RPMI8226 (cell line): ENCODE measurements at places on chromosomes 16 and 17.

DNA sequence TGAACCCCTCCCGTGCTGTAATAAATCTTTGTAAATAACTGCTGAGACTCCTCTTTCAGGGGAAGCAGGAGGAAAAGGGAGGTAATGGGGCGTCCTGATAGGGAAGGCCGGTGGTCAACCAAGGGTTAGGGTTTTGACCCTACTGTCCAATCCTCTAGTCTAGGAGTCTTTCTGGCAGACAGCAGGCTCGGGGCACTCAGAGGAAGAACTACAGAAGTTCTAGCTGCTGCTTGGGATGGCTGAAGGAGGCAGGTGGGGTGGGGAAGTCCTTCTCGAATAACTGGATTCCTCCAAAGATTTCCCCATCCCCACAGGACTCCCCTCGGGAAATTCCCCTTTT lies 387 bp upstream of the STARD3 start:
- DNase-seq: no peak

GRCh38 chr17:51046046-51046445 lies 74.6 kb downstream of the SPAG9 start:
- DNase-seq: no peak

DNA sequence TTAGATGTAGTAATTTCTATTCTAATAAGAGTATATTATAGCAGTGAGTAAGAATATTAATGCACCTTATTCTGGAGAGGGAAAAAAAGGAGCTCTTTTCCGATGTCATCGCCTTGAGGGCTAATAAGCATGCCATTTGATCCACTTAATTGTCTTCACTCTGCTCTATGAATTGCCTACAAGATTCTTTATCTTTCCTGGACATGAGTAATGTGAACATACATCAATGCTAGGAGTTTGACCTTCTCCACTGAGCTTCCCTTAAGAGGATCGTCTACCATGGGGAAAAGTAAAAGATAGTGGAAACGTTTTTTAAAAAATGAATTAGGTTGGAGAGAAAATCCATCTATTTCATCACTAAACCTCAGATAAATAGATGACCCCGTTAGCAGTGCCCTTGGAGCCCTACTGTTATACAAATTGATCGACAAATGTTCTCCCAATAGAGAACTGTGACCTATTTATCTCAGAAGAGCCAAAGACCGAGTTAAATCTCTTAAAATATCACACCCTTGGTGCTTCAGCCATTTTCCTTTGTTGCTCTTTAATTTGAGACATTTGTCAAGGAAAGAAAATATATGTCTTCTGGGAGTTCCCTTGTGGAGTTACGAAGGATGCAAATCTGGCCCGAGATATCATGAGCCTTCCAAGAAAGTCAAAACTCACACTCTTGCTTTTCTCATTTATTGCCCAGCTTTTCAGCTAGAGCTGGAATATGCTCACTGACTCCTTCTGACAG lies 898.5 kb downstream of the KCNJ2 start:
- no peak for DNase-seq

DNA sequence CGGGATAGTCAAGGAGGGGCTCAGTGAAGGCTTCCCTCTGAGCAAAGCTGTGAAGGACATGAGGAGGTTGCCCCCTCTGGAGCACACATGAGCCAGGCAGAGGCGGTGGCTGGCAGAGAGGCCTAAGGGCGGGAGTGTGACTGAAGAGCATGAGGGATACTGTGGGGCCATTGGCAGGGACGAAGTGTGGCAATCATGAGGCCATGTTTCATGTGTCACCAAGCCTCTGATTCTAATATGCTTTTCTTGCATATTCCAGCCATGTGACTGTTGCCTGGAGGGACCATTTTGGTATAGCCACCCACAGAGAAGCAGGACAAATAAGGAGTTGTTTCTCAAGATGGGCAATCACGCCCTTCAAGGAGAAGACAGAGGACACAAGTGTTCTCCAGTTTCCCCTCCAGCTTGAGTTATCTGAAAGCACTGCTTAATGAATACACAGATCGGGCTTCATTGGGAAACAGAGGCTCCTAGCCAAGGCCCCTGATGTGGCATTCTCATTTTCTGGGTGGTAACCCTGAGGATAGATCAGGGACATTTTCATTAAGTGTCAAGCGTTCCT lies 68.0 kb downstream of the AKAP1 start:
- DNase-seq: no peak

- no peak for DNase-seq
These were observed 27.6 kb upstream of the DLX3 start for GRCh38 chr17:50022463-50023130.

GRCh38 chr16:84408856-84409255 lies 40.5 kb downstream of the ATP2C2 start:
- no peak for DNase-seq

DNA sequence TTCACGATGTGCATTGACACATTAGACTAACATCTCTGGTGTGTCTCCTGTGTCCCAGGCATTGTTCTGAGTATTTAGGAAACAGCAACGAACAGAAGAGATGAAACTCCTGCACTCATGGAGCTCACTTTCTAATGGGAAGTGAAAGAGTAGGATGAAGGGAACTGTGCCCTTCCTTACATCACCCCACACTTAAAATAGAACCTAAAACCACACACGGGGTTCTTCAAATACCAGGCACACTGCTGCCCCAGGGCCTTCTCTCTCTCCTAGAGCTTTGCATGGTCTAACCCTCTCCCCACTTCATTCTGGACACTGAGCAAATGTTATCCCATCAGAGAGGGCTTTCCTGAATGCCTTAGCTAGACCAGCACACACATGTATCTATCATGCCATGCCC lies 33.7 kb downstream of the TRIM25 start:
- DNase-seq: no peak

DNA sequence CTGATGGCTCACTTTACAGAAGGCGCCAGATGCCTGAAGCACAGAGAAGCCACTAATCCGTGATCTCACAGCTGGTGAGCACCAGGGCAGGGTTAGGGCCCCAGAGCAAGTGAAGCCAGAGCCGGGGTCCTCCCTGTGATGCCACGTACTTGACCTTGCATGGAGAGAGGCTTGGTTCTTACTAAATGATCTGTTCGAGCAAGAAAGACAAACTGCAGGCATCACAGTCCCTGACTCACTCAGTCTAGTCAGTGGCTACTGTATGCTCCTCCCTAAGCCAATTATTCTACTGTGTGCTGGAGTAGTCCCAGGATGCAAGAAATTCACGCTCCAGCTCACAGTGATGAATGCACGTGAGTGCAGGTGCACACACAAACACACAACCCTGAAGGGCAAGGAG lies 55.4 kb downstream of the SDK2 start:
- DNase-seq: no peak

DNA sequence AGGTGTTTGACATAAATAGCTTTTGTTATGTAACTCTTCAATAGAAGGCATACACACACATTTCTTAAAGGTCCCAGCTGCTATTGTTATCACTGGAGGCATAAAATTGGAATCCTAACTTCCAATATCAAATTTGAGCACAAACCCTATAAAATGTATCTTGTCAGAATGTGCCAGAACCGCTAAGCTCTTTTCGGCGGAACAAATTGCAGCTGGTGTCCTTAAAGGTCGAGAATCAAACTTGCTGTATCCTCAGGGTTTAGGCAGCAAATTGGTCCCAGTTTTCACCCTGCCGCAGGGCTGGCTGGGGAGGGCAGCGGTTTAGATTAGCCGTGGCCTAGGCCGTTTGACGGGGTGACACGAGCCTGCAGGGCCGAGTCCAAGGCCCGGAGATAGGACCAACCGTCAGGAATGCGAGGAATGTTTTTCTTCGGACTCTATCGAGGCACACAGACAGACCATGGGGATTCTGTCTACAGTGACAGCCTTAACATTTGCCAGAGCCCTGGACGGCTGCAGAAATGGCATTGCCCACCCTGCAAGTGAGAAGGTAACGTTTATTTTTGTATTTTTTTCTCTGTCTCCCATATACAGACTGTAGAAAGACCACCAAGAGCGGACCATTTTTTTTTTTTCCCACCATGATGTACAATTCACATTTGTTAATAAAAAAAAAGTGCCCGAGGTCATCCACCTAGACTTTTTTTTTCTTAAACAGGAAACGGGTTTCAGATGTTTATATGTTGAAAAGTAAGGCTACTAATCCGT lies 297.1 kb downstream of the IRF8 start:
- no peak for DNase-seq

DNA sequence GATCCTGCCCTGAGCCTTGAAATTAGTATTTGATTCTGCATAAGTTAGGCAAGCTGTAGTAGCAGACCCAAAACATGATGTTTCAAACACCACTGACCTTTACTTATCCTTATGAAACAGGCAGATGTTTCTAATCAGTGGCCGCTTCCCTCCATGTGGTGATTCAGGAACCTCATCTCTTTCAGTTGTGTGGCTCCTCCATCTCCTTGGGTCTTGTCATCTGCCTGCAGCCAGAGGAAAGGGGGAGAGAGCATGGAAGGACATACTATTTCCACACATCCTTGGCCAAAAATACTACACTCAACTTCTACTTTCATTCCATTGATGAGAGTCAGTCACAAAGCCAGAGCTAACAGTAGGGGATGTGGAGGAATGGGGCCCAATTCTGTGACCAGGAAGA lies 41.6 kb upstream of the IRX6 start:
- no peak for DNase-seq

DNA sequence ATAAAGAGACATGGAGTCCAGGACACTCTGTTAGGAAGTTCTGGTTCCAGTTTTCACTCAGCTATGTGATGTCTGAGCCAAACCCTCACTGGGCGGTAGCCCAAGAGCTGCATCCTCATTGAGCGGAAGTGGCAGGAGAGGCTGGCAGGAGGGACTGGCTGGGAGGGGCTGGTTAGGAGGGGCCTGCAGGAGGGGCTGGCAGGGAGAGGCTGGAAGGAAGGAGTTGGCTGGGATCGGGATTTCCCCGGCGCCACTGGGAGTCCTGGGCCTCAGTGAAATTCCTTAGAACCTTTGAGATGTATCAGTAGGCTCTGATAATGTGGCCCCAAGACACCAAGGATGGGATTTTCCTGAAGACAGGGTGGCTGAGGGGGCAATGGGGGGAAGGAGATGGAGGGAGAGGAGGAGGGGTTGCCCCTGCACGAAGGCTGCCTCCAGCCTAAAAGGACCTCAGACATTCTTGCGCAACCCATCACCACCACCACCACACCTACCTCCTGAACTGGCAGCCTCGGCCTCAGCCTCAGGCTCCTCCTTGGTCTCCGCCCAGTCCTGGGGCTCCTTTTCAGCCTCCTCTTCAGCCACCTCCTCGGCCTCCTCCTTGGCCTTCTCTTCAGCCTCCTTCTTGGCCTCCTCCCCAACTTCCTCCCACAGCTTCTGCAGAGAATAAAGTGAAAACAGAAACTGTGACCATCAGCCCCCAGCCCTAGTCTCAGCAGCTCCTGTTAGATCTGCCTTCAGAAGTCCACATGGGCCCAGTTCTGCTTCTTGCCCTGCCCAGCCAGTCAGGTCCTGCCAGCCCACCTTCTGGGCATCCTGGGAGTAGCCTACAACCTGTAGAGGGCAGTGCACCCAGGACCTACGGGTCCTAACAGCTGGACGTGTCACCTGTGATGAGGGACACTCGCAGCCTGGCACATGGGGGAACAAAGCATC lies 31.7 kb downstream of the CNGB1 start:
- peak; percentile 35 for DNase-seq

DNA sequence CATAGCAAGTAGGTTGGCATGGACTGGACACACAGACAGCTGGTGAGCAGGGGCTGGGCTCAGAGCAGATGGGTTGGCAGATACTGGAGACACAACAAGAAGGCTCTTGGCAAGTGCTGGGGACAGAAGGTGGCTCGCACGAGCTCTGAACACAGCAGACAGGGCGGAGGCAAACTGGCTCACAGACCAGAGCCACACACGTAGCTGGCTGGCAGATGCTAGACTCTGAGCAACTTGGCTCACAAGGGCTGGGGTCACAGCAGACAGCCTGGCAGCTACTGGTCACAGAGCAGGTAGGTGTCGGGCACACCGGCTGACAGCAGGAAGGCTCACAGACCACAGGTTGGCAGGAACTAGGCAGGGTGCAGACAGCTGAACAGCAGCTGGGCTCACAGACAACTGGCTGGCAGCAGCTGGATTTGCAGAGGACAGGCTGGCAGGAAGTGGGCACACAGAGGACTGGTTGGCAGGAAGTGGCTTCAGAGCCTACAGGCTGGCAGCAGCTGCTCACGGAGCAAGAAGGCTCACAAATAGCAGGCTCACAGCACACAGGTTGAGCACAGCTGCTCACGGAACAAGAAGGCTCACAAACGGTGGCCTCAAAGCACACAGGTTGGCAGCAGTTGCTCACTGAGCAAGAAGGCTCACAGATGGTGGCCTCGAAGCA lies 725 bp downstream of the KRTAP16-1 start:
- DNase-seq: peak; percentile 95

- DNase-seq: peak; percentile 20
These were observed 2.9 kb downstream of the IKZF3 start for GRCh38 chr17:39861235-39861634.

DNA sequence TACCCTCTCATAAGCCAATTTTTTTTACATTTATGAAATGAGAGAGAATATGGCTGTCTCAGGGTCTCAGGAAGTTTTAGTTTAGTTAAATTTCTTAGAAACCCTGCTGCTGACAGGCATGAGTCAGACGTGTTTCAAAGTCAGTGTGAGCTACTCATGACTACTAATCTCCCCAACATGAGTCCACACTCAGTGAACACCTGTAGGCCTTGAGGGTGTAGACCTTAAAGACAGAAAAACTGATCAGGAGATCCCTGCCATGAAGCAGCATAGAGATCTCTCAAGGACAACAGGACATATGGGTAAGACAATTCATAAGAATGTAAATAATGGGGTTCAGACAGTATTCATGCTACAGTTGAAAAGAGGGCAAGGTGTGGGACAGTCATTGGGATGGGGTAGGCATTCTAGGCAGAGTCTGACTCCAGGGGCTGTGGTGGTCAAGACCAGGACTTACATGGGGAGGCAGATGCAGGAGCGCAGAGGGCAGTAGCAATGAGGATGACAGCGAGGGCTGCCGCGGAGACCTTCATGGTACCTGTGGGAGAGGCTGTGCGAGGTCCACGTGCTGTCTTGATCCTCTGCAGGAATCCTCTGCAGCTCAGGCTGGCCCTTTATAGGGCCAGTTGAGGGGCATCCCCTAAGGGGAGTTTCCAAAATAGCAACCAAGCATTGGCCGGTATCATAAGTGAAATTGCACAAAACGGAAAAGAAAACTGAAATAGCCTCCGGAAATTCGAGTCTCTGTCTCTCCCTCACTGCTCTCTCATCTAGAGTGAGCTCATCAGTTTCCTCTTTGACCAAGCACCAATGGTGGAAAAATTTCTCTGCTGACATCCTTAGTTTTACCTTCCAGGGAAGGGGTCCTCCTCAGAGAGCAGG lies at the start of gene CCL5:
CCL5 (minus strand) TSS at position 588 of the 882 bp plus-strand sequence.
- DNase-seq: peak; percentile 43

- DNase-seq: no peak
These were observed 904 bp downstream of the SLC6A2 start for GRCh38 chr16:55656691-55657092.
